Progenitor cell of endocrine pancreas (in vitro differentiated cells): ENCODE measurements at places on chromosomes 5 and 9.

DNA sequence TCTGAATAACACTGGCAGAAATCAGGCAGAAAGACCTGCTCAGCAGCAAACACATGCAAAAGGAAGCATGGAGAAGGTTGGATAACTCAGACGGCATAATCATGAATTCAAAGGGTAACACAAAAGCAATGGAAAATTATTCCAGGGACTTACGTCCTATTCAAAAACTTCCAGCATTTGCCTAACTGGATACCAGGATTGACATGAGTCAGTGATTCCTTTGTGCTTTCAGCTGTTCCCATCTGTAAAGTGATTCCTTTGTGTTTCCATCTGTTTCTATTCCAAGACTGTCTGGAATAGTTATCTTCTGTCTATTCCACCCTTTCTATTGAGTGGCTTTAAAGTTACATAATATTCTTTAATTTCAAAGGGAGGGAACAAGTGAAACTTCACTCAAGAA lies 1361.7 kb upstream of the CDH9 start:
- no peak for DNase-seq

- no peak for DNase-seq
Measured at GRCh38 chr5:44275908-44276307, 113.3 kb downstream of the FGF10 start.

GRCh38 chr9:112104401-112104800 lies 70.7 kb downstream of the SUSD1 start:
- DNase-seq: no peak

GRCh38 chr9:122808141-122808540 lies 8.2 kb downstream of the OR1K1 start:
- no peak for DNase-seq

GRCh38 chr9:105359892-105360291 lies 87.9 kb upstream of the FSD1L start:
- no peak for DNase-seq

GRCh38 chr9:107422189-107423185 lies 67.1 kb downstream of the KLF4 start:
- DNase-seq: peak; percentile 53

GRCh38 chr9:83056174-83056573 lies 6.8 kb downstream of the RASEF start:
- DNase-seq: no peak

DNA sequence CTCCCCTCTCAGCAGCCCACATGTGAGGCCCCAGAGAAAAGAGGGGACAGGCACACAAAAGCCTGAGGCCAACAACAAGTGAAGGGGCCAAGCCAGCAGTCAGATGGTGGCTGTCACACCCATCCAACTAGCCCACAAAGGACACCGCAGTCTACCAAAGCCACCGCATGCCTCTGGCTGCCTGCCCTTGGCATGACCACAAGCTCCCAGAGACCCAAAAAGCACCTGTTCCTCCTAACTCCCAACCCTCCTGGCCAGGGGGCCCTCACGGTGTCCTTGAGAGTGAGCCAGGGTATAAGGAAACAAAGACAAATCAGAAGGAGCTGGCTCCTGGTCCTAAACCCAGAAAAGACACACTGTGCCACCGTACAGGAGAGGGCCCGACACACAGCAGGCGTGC lies 77.8 kb upstream of the LRRTM2 start:
- no peak for DNase-seq

DNA sequence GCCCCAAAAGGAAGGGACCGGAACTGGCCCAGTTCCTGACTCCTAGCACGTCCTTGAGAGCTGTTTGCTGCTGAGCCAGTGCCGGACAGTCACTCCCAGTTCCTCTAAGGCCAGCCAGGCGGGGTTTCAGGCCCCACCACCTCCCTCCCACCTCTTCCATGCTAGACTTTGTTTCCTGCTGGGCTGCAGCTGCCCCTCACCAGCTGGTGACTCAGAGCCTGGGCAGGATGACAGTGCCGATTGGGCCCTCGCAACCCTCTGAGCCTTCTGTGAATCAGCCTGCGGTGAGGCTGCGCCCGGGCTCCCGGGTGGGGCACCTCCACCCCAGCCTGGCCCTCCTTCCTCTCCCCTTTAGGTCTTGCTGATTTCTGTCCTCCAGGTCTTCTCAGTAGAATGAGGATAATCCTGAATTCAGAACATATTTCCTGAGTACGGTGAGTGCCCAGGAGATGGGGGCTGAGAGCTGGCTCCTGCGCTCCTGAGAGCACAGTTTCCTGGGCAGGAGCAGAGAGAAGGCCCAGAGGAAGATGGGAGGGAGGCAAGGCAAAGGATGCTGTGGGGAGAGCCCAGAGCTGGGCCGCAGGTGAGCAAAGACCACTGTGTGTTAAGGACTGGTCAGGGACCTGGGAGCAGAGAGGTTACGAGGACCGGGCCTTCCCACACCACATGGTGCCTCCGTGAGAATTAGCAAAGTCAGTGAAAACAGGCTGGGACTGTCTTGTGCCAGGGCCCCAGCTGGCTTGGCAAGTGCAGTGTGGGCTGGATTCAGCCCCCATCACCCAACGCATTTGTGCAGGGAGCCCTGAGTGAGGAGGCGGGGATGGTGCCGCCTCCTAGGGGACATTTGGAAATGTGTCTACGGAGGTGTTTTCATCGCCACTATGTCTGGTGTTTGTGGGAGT lies 32.9 kb upstream of the STXBP1 start:
- DNase-seq: no peak

GRCh38 chr9:135225619-135226228 lies 138.3 kb downstream of the OLFM1 start:
- DNase-seq: no peak

- DNase-seq: no peak
Measured at GRCh38 chr5:139344177-139344576, 2.5 kb downstream of the PAIP2 start.

DNA sequence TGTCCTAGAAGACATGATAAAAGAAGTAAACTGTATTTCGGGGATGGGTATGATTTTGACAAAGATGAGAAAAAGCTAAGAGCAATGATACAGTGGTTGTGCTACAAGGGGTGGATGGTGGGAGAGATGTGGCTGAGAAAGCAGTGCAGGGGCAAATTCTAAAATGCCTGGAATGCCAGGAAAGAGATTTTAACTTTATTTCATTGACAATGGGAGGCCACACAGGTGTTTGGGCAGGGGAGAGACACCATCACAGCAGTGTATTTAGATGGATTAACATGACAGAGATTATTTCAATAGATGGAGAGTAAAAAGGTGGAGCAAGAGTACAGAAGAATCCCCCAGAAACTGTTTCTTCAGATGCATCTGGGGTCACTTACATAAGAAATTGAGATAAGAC lies 71.2 kb downstream of the MAMDC2 start:
- DNase-seq: no peak

DNA sequence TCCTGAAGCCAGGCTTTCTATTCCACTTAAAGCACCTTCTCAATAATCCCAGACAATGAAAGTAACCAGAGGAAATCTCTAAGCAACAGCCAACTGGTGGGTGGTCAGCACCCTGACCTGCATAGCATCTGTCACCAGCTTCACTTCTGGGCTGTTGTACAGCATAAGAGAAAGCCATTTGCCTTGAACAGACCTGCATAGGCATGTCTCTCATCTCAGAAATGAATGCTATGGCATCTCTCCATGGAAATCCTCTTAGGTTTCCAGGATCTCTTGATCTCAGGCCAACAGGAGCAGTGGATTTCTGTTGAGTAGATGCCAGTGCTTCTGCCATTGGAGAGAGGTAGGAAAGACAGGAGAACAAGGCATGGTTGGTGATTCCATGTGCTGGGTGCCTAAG lies 213.6 kb downstream of the GRIA1 start:
- no peak for DNase-seq

- no peak for DNase-seq
Measured at GRCh38 chr9:107907255-107907654, 417.7 kb upstream of the KLF4 start.

DNA sequence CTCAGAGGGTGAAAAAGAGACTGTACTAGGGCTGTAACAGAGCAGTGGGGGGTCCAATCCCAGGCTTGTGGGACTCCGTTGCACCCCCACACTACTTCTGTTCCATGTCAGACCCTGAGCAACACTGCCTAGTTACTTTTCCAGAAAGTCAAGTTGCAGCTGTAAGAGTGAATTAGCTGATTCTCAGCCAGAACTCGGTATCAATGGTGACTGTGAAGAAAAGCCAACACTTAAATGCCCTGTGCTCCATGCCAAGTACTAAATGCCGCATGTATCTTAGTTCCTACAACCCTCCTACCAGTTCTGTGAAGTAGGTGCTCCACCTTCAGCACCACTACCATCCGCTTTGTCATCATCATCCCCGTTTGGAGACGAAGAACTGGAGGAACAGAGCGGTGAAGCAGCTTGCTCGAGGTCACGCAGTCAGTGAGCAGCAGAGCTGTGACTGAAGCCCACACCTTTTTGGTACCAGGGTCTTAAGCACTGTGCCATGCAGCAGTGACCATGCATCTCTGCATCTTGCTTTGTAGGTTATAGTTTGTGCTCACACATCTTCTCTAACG lies 64.3 kb downstream of the NSG2 start:
- no peak for DNase-seq

DNA sequence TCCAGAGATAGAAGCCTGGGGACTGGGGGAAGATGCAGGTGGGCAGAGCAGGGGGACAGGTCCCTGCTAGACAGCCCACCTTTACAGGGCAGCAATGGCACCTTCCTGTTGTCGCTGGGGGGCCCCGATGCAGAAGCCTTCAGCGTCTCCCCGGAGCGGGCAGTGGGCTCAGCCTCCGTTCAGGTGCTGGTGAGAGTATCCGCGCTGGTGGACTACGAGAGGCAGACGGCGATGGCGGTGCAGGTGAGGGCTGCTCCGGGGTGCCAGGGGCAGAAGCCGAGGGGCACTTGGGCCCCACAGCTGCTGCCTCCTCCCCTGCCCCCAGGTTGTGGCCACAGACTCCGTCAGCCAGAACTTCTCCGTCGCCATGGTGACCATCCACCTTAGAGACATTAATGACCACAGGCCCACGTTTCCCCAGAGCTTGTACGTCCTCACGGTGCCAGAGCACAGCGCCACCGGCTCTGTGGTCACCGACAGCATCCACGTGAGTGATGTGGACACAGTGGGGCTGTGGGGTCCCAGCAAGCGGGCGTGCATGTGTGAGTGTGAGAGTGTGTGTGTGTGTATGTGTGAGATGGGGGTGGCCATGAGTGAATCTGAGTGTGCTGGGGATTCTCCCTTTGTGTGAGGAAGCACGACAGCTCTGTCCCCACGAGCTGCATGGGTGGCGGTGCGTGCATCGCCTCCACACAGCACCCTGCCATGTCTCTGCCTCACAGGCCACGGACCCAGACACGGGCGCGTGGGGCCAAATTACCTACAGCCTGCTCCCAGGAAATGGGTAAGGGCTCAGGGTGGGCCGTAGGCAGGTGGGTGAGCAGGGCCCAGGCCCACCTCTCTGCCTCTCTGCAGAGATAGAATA lies 28.4 kb downstream of the CDHR2 start:
- DNase-seq: no peak

- no peak for DNase-seq
Measured at GRCh38 chr5:124921694-124922093, 175.3 kb upstream of the ZNF608 start.

DNA sequence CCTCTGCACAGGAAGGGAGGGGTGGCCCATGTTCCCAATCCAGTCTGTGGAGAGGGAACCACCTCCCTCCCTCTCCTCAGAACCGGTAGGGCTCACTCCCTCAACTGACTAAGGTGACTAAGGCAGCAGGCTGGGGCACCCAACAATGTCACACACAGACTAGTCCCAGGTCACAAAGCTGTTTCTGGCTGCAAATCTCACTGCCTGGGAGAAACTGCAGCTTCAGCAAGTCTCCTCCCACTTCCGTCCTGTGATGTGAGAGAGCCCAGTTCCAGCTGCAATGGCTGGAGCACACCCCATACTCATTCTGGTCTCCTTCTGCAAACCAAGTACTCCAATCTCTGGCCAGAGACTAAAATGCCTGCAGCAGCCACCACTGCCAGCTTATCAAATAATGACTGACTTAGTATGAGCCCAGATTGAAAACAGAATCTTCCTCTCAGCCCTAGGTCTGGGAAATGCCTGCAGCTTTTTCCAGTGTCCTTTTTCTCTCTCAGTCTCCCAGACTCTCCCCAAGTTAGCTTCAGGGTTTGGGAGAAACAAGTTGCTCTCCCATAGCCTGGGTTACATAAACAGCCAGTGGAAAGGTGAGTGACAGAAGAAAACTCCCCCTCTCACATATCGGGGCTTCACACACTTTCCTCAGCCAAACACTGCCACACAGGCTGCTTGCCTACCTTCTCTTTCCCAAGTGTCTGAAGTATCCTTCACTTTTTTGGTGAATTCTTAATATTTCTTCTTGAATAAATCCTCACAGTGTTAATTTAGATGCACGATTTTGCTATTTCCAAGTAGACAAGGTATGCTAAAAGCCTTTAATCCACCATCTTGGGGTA lies 247.4 kb upstream of the RASA1 start:
- DNase-seq: no peak

- DNase-seq: no peak
Measured at GRCh38 chr5:176152191-176152929, 85.9 kb upstream of the SIMC1 start.

DNA sequence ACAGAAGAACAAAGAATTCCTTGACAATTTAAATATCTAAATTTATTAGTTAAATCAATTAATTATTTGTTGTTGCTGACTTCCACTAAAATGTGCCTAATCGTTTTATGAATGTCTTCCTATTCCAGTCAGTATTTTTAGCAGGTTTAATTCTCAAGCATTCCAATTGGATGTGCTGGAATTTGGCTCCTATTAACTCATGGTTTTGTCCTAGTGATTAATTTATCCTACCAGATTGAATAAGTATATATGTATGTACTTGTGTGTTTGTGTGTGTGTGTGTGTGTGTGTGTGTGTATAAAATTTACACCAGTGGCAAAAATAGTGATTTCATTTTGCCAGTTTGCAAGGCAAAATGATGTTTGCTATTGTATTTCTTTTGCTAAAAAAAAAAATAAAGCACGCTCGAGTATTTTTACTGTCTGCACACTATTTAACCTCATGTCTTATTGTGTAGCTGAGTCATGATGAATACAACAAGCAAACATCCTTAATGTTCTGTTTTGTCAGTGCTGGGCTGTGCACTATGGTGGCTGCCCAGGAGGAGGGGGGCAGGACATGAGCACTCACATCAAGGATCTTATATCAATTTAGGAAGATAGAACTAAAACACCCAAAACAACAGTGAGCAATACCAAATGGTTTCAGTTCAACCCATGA lies 375.5 kb downstream of the PDE4D start:
- DNase-seq: no peak

DNA sequence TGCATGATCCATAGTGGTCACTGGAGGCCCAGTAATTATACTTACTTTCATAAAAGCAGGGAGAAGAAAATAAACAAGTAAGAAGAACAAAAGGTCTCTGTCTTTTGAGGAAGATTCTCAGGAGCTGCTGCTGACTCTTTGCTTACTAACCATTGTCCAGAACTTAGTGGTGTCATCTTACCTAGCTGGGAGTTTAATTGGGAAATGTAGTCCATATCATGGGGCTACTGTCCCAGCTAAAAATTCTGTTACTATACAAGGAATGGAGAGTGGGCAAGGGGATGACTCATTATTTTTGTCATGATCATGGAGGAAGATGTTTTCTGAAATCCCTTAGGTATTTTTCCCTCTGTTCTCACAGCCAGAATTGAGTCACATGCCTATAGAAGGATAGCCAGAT lies 639.3 kb downstream of the MTRR start:
- DNase-seq: no peak
